Right renal cortex interstitium (tissue), 3 donors: ENCODE measurements at places on chromosomes 12 and 14. TPM values are rescaled to one million over a fixed set of nuclear protein-coding genes. Genes with fewer than 3 reads are reported as not detected.

Gene ASPG
- 10.8 TPM for polyA plus RNA-seq

DNA sequence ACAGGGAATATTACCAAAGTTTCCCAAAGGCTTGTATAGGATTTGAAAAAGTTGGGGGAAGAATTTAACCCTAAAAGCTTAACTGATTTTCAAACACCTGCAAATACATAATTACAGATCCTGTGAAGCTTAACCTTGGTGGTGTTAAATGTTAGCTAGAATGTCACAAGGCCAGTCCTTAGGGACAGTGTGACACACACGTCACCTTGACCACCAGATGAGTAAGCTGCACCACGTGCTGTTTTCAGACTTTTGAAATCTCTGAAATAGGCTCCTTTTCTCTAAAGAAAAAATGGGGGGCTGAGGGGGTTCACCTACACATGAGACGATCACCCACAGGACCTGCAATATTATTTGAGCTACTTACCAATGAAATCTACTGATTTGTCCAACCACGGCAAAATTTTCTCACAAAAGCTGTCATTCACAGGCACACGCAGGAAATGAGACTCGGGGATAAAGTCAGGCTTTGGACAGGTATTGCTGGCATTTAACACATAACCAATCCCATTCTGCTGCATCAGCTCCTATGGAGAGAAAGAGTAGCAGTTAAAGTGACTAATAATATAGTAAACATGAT lies 75.9 kb downstream of the DUSP16 start:
- no peak for DNase-seq

DNA sequence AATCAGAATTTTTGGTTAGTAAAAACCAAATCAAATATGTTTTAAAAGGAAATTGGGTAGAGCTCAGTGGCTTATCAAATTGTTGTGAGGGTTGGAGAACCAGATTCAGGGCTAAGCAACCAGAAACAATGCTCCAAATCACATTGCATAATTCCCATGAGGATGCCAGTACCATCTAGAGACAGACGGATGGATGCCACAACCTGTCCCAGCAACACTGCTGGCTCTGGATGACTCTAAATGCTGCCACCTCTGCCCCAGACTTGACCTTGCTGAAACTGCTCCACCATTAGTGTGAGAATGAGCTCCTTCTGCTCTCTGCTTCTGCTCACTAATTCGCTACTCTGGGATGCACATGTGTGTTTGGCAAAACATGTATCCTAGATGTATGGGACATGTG lies 43.9 kb downstream of the FRS2 start:
- no peak for DNase-seq

GRCh38 chr12:27781680-27782079 lies 1.6 kb upstream of the MANSC4 start:
- no peak for DNase-seq

Gene KLC1
- polyA plus RNA-seq: 89.5 TPM

GRCh38 chr12:6960593-6961277 lies 9.6 kb downstream of the PTPN6 start:
- no peak for DNase-seq

Gene BCL2L14
- 0.21 TPM for polyA plus RNA-seq

Gene CHURC1
- 71.0 TPM for polyA plus RNA-seq

GRCh38 chr14:96888158-96888557 lies 91.0 kb downstream of the VRK1 start:
- no peak for DNase-seq

Gene IL23A
- 0.58 TPM for polyA plus RNA-seq

GRCh38 chr12:30970559-30971197 lies 44.1 kb downstream of the TSPAN11 start:
- DNase-seq: peak; percentile 27

- no peak for DNase-seq
These were observed 72.0 kb downstream of the DICER1 start for GRCh38 chr14:95085321-95085720.

DNA sequence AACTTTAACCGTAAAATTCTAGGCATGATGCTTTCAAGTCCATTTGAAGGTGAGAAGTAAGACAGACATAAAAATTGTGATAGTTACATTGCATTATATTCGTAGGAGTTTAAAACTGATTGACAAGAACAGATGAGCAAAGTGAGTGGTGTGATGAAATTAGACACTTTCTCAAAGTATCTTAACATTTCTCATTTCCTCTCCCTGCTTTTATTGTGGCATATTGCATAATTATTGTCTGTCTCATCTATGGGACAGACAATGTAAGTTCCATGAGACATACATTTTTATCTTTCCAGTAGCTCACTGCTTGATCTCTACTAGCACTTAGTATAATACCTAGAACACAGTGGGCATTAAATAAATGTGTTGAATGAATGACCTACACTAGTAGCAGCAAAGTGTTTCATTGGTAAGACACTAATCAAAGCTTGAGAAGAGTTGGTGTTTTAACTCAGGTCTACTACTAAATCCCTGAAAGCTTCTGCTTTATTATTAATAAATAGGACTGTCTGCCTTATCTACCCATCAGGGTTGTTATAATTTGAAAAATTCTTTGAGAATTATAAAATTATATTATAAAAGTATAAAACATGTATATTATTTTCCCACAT lies 19.0 kb downstream of the A2M start:
- no peak for DNase-seq

Gene HSPA2
- 19.4 TPM for polyA plus RNA-seq

- DNase-seq: no peak
These were observed 190.7 kb downstream of the DUSP6 start for GRCh38 chr12:89161557-89161956.

DNA sequence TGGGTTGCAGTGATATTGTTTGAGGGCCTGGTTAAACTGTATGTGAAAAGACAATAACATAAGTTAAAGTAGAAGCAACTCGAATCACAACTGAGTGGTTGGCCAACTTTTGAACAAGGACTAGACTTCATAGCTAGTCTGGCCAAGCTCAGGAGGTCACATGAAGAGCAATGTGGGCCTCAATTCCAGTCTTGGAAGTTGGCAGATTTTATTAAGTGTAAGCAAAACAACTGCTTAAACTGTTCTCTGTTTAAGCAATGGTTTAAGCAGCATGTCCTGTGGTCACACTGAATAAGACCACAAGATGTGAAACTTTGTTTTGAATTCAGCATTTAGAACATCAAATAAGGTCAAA lies 100.4 kb downstream of the TMTC3 start:
- no peak for DNase-seq

GRCh38 chr14:90398315-90398839 lies 1.5 kb downstream of the CALM1 start:
- no peak for DNase-seq

GRCh38 chr14:50025776-50026175 lies 90.6 kb downstream of the VCPKMT start:
- no peak for DNase-seq

GRCh38 chr14:68264260-68264569 lies 444.6 kb downstream of the RAD51B start:
- no peak for DNase-seq

DNA sequence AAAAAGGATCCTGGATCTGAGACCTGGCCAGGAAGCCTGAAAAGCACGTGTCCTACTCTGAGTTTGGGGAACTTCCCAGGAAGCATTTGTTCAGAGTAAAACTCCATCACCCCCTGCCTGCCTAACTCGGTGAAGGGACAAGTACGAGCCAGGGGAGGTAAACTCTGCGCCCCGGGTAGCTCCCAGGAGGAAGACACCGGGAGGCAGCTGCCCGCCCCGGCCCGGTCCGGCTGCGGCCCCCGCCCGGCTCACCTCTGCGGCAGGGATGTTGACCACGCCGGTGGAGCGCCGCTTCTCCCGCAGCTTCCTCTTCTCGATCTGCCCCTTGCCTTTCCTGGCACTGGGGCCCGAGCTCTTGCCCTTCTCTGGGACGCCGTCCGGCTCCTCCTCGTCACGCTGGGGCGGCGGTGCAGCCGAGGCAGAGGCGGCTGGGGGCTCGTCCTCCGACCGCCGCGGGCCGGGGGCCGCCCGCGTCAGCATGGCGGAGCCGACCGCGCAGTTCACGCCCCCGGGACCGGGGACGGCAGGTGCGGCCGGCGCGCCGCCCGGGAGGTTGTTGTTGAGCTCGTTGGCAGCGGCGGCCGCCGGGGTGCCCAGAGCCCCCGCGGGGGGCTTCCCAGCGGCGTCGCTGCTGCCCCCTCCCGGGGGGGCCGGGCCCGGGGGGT lies 1.2 kb downstream of the PAWR start:
- DNase-seq: peak; percentile 45

DNA sequence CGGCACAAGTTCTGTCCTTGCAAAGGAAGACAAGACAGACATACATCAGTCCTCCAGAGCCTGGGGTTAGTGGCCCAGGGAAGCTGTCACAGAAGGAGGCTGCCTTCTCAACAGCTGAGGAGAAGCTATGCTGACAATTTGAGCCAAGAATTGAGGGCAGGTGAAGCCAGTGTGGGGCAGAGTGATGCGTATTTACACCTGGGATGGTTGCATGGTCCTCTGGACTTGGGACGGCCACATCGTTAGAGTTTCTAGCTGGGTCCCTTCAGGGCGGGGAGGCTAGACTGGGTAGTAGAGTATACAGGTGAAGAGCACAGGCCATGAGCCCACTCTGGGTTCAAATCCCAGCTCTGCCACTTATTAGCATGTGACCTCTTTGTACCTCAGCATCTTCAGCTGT lies 16.5 kb downstream of the KRT85 start:
- DNase-seq: no peak

Gene GALNT9
- polyA plus RNA-seq: 7.1 TPM

- no peak for DNase-seq
These were observed 4.5 kb downstream of the CNOT2 start for GRCh38 chr12:70247653-70248199.

DNA sequence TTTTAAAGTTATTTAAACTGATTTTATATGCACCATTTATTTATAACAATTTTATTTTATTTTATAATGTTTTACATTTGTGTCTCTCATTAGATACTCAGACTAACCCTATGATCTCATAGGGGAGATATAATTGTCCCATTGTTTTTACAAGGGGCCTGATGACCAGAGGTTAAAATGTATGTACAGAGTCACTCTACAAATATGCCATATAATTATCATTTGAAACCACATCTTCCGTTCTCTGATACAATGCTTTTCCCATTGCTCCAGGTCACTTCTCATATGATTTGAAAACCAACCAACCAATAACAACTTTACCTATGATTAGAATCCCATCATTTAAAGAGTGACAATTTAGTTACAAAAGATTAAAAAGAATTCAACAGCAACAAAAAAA lies 137.8 kb downstream of the GPHN start:
- DNase-seq: no peak

- DNase-seq: no peak
These were observed 175.8 kb upstream of the TMEM132C start for GRCh38 chr12:128091101-128091720.

Gene NANOG
- polyA plus RNA-seq: 0.06 TPM
